Urinary bladder (tissue), 4 donors: ENCODE measurements at places on chromosomes 5 and 9.

GRCh38 chr5:112973904-112974303, 2.7 kb upstream of the DCP2 start:
- no peak for DNase-seq

- DNase-seq: no peak
These were observed 143.6 kb downstream of the CDH9 start for GRCh38 chr5:26894719-26895263.

DNA sequence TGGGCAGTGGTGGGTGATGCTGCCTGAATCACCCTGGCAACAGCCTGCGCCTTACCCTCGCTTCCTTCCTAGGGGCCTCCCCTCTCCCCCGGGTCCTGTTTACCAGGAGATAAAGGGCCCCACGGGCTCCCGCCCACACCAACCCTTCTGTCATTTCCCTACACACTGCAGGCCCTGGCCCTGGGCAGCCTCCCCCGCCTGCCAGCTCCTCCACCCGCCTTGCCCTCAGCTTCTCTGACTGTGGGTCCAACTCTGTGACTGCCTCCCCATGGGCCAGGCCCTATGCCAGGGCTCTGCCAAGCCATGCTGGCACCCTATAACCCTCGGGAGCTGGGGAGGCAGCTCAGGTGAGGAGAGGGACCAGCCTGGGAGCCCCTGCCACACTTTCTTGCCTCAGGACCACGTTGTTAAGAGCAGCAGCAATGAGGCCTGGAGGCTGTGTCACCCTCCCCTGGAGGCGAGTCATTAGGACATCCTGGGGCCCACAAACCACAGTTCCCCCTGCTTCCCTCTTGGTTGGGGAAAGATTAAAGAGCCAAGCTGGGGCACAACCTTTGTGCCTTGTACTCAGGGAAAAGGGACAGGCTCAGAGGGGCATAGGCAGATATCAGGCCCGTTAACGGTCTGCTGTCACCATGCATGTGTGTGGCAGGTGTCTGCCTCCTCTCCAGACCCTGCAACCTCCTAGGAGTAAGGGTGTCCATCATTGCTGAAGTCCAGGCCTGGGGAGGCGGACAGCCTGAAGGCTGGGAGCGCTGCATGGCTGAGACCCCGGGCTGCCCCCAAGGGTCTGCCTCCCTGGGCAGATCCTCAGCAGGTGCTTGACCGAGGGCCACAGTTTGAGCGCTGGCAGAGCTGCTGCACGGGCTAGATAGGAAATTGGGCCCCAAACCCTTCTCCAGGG, 2.8 kb downstream of the MGAT4B start:
- no peak for DNase-seq

GRCh38 chr5:33888587-33888986, 3.2 kb downstream of the ADAMTS12 start:
- DNase-seq: no peak

GRCh38 chr5:60520451-60521227, 179.3 kb downstream of the DEPDC1B start:
- no peak for DNase-seq

- DNase-seq: no peak
These were observed 76.6 kb downstream of the CD180 start for GRCh38 chr5:67120032-67120431.

DNA sequence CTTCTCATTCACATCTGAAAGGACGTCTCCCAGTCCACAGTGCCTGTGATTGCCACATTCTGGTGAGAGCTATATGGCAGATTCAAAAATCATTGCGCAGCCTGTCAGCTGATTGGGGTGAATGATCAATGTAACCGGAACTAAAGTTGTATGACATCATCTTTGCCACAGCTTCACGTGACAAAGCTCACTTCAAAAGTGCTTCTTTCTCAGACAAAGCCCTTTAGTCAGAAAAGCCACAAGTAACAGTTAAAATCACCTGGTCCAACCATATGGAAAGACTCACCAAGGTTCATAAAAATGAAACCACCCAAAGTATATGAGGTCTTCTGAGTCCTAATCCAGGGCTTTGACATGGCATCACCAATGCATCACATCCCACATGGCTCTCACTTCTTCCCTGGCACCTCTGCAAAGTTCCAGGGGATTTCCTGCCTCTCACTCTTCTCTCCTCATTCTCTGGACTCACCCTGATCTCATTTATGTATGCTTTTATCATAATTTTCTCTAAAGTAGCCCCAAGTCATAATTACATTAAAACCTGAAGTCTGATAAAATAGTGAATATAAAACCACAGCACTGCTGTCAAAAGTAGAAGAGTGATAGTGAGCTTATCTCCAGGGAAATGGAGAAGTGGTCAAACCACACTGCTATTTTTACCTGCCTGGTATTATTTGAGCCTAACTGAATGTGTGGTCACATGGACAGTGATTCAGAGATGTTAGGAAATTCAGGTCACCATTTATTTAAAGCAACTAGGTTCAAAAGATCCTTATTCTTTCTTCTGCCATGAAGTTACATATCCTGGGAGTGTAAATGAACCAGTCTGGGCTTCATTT, 193.1 kb upstream of the PTGER4 start:
- DNase-seq: no peak

GRCh38 chr5:73783828-73784227, 157.8 kb downstream of the ARHGEF28 start:
- no peak for DNase-seq

GRCh38 chr9:75891771-75892215, 1.3 kb downstream of the PCSK5 start:
- no peak for DNase-seq

DNA sequence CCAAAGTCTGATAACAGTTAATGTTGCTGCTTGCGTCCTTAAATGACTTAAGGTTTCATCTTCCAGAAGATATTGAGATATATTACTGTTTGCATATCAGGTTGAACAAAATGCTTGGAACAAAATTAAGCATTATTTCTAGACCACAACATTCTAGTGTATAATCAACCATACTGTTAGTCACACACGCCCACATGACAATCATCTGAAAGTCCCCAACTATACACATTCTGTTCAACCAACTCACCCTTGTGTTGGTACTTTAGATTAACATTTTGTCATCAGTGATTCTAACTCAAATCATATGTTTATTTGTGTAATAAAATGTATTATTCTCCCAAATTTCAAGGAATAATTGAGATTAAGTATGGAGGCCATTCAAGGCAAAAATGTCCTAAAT, 47.3 kb downstream of the LURAP1L start:
- no peak for DNase-seq

GRCh38 chr5:9479990-9480389, 65.9 kb downstream of the SEMA5A start:
- DNase-seq: no peak

- DNase-seq: no peak
These were observed 29.7 kb upstream of the ITGA1 start for GRCh38 chr5:52758014-52758413.

DNA sequence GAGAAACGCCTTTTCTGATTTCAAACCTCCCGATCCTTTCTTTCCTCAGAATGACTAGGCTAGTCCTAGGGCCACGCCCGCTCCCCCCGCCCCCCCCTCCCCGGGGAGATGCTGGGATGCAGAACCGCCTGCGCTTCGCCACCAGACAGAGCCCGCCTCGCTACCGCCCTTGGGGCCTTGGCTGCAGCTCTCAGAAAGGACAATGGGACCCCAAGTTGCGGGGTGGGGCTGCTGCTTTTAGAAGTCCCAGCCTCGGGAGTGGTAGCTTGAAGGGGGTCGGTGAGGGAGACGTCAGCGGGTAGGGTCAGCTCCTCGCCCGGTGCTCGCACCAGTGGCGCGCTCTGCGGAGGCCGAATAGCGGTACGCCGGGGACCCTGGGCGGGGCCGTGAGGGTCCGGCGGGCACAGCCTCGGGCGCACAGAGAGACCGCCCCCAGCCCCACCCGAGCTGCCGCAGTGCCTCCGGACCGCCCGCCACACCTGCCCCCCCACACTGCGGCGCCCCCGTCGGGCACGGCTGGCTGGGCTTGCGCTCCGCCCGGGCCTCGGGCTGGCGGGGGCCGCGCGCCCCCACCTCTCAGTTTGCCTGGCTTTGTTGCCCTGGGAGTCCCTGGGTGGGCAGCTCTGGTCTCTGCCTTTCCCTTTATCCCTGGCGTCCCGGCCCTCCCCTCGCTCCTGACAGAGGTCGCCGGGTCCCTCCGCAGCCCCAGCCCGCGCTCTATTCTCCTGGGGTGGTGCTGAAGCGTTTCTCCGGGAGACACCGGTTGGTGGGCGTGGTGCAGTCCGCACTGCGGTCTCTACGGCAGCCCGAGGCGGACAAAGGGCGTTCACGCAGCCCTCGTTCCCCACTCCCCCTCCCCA, 1.2 kb downstream of the MAP1B start:
- peak; percentile 54 for DNase-seq

DNA sequence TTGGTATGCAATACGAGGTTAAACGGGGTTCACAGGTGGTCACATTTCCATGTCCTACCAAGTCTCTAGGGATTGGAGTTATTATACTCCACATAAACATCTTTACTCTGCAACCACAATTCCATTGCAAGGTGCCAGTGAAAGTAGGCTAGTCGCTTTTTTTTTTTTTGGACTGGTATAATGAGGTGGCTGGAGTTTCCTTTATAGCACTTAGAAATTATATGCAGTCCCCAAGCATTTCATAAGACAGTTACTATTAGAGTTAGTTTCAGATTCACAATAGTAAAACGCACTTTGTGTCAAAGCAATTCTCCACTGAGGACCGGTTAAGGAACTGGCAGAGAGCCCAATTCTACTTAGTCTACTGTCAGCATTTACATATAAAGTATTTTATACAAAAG, 1.4 kb downstream of the MEF2C start:
- DNase-seq: no peak
